ENCODE measurements at places on chromosomes 7 and 10.

DNA sequence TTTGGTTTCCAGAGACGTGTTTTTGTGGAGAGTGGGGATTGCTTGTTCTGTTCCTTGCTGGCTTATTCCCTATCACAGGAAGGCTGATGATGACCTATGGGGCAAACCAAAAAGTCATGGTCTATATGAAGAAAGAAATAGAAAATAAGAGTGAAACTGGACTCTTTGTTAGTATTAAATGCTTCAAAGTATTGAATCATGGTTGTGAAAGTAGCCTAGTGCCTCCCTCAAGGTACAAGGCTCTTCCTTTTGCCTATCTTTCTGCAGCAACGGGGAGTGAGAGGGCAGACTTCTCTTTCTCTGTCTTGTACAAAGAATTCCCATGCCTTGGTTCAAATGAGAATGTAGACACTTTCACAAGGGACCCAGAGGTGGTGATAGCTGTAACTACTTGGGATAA, 9.0 kb downstream of the MEST start:
- DNase-seq = no peak

- no peak for DNase-seq
These were observed 316.2 kb downstream of the POM121L12 start for GRCh38 chr7:53351681-53352080.

DNA sequence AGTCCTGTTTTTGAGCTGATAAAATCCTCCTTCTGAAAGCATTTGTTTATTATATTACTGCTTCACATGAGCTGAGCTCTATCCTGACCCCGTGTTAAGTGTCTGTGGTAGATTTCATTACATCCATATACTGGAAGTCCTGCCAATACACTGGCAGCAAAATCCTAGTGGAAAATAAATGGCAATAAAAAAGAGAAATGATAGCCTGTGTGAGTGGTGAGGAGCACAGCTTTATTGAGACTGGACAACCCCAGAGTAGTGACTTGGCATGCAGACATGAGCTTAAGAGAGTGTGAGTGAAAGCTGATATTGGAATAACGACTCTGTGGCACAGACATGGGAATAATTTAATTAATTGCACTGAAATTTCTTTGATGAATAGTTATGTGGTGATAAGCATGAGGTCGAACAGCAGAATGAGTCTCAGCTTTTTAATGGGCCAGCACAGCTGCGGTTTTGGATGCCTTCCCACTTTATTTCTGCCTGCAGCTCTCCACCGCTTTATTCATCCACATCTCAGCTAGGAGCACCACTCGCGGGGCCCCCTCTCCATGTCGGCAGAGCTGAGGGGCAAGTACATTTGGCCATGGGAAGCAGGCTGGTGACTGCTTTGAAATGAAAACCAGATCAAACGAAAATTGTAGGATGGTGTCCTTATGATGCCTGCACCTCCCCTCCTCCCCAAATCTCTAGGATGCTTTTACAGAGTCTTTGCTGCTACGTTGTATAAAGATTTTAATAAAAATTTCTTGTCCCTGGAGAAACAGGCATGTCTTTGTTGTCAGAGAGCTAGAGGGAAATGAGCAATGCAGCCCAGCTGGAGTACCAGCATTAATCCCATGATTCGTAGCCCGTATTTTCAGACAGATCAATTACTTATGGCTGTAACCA, 494.3 kb downstream of the AUTS2 start:
- no peak for DNase-seq

DNA sequence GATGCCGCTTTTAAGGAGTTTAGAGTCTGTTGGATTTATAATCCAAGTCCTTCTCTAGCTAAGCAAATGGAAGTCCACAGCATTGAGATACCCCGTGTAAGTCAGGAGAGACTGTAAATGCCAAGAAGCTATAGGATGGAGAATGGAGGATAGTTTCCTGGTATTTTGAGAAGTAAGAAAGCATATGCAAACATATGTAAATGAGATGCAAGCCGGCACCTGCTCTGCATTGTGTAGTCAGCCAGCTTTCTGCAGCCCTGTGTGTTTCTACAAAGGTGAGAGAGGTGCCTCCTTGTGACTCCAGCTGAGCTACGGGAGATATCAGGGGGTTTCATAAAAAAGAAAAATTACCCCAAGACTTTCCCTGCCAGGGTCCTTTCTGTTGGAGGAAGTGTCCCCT, 176.3 kb downstream of the RPS24 start:
- DNase-seq = no peak

DNA sequence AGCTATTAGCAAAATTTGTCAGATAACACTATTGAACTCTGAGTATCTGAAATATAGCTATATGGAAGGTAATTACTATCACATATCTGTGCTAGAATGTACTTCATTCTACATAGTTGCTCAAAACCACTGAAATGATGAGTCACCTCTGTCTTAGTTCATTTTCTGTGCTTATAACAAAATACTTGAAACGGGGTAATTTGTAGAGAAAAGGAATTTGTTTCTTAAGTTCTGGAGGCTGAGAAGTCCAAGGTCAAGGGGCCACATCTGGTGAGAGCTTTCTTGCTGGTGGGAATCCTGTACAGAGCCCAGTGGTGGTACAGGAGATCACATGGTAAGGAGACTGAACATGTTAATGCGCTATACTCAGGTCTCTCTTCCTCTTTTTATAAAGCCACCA, 41.9 kb upstream of the TNKS2 start:
- DNase-seq = no peak

DNA sequence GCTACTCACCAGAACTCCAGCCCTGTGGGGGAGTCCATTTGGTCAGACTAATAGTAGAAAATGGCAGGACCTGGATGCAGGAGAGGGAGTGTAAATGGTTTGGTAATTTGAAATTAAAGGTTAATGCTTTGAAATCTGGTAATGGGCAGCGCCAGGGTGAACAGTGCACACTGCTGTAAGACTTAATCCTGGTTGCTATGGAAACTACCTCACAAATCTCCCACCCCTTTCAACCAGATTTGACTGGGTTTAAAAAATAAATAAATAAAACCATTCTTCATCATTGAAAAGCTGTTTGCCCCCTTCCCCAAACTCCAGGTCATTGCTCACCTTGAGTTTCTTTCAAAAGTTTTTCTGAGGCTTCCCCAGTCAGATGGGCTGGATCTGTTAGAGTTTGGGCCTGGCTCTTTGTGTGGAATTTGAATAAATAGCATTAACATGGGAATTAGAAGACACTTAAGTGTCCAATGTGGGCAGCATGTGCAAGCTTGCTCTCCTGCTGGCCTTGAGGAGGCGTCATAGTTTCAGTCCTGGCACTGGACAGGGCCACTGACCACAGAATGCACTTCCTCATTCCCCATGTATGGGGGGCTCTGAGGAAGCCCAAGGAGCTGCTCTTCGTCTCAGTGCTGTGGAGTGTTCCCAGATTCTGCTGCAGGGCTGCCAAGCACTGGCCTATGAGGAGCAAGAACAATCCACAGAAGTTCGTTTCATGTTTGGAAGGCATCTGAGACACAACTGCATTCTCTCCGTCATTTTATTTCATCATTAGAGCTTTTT, 90.7 kb downstream of the LRRC4 start:
- DNase-seq = no peak

DNA sequence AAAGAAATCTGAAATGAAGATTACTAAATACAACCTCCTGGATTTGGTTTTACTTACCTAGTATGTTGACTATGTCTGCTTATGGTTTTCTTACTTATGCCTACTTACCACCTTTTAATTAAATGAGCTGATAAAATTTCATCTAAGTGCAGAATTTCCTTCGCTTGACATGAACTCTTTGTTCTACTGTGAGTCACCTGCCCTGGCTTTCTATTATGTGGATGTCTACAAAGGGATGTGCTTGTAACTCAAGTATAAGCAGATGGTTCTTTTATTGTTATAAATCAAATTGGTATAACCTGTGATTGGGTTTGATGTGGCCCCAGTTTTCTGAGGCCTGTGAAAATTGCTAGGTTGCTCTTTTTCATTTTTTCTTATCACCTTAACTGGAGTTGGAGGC, 389.1 kb upstream of the ANKRD30A start:
- DNase-seq = no peak

DNA sequence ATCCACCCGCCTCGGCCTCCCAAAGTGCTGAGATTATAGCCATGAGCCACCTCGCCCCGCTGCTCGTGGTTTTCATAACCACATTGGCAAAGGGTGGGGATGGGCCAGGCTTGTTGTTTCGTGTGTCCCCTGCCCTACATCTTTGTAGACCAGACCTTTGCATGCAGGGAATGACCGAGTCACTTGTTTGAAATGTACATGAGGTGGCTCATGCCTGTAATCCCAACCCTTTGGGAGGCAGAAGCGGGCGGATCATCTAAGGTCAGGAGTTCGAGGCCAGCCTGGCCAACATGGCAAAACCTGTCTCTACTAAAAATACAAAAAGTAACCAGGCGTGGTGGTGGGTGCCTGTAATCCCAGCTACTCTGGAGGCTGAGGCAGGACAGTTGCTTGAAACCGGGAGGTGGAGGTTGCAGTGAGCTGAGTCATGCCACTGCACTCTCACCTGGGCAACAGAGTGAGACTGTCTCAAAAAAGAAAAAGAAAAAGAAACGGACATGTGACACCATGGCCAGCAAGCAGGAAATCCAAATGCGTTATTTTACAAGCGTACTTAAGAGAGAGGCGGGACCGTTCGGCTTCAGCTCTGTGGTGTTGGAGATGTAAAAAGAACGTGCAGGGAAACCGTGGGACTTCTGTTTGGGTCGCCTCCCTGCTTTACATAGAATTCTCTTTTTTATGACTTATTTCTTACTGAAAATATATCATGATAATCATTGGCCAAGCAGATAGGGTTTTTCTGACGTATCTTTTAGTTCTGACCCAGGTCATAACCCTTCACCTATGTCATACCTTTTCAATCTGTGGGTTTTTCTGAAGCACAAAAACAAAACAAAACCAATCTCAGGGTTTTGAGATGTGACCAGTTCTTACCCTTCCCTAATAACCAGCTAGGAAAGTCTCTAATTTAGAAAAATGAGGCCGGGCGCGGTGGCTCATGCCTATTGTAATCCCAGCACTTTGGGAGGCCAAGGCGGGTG, 45.1 kb downstream of the WIPI2 start:
- DNase-seq = no peak
